ENCODE measurements at places on chromosomes 11 and 22. TPM values are rescaled to one million over a fixed set of nuclear protein-coding genes. Genes with fewer than 3 reads are reported as not detected.

OVOL1 gene
- total RNA-seq, result not detected

- DNase-seq, result no peak
Observed at GRCh38 chr11:70302419-70302752, 31.9 kb downstream of the PPFIA1 start.

GRCh38 chr22:43627485-43628213 lies 184.5 kb downstream of the EFCAB6 start:
- DNase-seq, result no peak

DNA sequence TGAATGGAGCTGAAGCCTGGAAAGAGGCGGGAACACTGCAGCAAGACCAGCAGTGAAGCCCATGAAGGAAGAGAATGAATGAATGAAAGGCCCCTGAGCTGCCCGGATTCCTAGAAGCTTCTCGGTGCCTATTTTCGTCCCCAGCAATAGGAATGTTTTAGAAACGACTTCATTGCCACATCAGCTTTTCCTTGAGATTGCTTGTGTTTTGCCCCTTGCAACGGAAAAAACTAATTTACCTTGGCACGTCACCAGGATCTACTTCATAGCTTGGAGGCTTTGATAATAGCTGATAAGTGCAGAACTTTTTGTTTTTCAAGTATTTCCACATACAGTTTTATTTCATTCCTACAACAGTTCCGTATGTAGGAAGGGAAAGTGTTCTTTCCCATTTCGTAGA lies 248.9 kb upstream of the NARS2 start:
- DNase-seq, result no peak

DNA sequence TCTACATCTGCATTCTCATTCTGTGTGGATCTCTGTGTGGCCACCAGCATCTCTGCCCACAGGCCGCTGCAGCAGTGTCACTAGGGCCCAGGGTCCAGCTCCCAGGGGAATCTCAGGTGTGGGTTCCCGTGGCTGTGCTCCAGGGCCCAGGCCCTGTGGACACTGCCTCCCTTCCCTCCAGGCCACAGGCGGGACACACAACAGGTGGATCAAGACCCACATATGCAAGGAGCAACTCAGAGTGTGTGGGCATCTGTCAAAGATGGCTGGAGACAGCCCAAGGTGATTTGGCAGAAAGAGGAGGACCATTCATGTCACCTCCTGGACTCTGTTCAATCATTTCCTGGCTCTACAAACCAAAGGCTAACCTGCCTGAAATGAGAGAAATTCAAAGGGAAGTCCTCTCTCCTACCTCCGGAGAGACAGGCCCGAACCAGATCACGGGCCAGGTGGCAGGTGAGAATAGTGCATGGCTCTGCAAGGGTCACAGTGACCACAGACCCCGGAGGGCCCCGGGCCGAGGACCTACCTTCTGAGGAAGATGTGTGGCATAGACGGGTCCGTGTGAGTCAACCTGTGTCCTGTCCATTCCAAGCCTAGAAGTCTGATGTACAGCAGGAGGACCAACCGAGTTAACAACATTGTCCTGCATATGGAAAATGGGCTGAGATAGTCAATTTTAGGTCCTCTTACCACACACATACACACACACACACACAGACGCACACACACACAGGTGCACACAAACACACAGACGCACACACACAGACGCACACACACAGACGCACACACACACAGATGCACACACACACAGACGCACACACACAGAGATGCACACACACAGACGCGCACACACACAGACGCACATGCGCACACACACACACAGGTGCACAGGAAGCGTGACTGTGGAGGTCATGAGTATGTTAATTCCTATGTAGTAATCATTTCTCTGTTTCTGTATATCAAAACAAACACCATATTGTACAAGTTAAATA lies 1068.5 kb downstream of the BRD1 start:
- DNase-seq, result no peak

- DNase-seq, result no peak
Observed at GRCh38 chr11:114150671-114151070, 91.2 kb downstream of the ZBTB16 start.

GRCh38 chr11:9569588-9570164 lies 3.8 kb upstream of the WEE1 start:
- DNase-seq, result no peak

COMMD9 gene
- total RNA-seq, result 94.4 TPM

GLYATL2 gene
- total RNA-seq, result 14.5 TPM

CSRP3 gene
- total RNA-seq, result not detected

GRCh38 chr11:124753205-124753604 lies 1.1 kb upstream of the VSIG2 start:
- DNase-seq, result no peak

- no peak for DNase-seq
Observed at GRCh38 chr11:12060385-12060985, 49.9 kb upstream of the MICAL2 start.

CARNS1 gene
- 0.22 TPM for total RNA-seq

DNA sequence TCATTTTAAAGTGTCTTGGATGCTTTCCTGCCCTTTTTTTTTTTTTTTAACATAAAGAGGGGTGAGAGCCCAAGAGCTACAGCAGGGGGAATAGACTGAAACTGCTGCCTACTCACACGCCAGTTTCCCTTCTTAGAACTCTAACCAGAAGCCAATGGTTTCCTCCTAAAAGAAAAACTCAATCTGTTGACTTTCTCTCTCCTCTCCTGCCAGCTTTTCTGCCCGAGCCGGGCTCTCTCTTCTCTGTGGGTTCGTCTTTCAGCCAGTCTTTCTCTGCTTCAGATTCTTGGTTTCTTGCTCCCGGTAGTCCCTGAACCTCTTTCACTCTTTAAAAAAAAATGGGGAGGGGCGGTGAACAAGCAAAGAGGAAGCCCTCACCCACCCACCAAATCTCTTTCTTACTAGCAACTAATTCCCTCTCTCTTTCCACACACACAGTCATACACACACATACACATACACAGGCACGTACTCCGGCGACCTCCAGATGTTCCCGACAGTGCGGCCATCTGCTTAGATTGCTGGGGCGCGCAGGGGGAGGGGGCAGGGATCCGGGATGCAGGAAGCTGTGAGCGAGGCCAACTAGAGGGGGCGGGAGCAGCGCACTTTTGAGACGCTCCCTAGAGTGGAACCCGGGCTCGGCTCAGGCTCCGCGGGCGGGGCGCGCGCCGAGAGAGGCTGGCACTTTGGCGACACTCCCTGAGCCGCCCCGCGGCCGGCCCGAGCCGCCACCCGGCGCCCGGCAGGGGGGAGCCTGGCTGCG lies 444 bp upstream of the TSKU start:
- peak; percentile 87 for DNase-seq

GRAMD1B gene
- total RNA-seq, result 41.5 TPM

CLTCL1 gene
- 5.8 TPM for total RNA-seq

DNA sequence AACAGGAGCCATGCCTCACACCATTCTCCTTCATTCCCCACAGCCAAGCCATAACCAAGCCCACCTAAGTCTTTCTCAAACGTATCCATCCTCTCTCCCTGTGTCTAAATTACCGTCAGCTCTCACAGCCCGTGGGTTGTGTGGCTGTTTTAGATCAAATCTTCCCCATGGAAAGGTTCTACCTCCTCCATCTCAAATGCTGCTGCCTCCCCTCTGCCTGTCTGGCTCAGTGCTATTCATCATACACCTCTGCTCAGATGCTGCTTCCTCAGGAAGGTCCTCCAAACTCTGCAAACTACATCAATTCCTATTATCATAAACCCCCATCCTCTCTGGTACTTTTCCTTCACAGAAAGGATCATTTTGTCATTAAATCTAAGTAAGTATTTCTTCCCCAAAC lies 15.1 kb downstream of the NFRKB start:
- no peak for DNase-seq

GRCh38 chr11:127806501-127806900 lies 780.9 kb downstream of the ETS1 start:
- DNase-seq, result no peak

OR52I1 gene
- not detected for total RNA-seq

DNA sequence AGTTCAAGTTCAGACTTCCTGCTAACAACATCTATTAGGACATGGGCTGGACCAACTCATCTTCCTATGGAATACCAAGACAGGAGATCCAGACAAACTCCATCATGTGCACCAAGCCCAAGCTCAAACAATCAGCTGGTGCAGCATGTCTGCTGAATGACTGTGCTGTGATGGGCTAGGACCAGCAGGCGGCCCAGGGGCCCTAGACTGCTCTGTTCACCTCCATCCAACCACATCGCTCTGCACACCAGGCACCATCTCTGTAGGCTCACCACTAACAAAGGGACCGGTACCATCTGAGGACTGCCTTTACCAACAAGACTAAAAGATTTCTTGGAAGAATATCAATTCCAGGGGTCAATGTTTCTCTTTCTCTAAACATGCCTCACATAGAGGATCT lies 10.3 kb downstream of the BRD1 start:
- no peak for DNase-seq

HTATIP2 gene
- 85.0 TPM for total RNA-seq

DNA sequence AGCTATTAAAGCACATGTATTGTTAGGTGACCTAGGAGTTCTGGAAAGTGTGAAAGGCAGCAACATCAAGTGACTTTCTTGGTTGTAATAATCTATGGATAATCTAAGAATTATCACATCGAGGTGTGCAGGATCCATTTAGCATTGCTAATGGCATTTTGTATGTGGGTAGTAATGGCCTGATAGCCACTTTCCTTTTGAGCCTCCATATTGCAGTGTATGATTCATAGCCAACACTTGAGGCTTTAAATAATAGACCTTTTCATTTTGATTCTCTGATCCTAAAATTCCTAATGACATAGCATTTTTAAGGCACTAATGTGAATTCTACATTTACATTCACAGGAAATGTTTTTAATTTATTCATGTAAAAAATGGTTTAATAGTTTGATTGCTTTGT lies 759.4 kb downstream of the NELL1 start:
- no peak for DNase-seq

CRYBB3 gene
- not detected for total RNA-seq

GRCh38 chr11:77311701-77312100 lies 10.2 kb upstream of the GDPD4 start:
- DNase-seq, result no peak

- no peak for DNase-seq
Observed at GRCh38 chr22:50072714-50073538, 12.3 kb downstream of the MLC1 start.

GRCh38 chr22:41245917-41246499 lies 5.3 kb upstream of the CHADL start:
- no peak for DNase-seq

GRCh38 chr22:24772493-24773220 lies 1.9 kb downstream of the PIWIL3 start:
- peak; percentile 37 for DNase-seq

- peak; percentile 44 for DNase-seq
Observed at GRCh38 chr11:10599388-10600175, 31.1 kb upstream of the LYVE1 start.

GRCh38 chr11:60158636-60159035 lies 24.2 kb downstream of the MS4A6A start:
- no peak for DNase-seq

GRCh38 chr22:25482091-25482760 lies 82.2 kb upstream of the GRK3 start:
- no peak for DNase-seq

- DNase-seq, result no peak
Observed at GRCh38 chr11:2587132-2587930, 112.5 kb downstream of the KCNQ1OT1 start.

DNA sequence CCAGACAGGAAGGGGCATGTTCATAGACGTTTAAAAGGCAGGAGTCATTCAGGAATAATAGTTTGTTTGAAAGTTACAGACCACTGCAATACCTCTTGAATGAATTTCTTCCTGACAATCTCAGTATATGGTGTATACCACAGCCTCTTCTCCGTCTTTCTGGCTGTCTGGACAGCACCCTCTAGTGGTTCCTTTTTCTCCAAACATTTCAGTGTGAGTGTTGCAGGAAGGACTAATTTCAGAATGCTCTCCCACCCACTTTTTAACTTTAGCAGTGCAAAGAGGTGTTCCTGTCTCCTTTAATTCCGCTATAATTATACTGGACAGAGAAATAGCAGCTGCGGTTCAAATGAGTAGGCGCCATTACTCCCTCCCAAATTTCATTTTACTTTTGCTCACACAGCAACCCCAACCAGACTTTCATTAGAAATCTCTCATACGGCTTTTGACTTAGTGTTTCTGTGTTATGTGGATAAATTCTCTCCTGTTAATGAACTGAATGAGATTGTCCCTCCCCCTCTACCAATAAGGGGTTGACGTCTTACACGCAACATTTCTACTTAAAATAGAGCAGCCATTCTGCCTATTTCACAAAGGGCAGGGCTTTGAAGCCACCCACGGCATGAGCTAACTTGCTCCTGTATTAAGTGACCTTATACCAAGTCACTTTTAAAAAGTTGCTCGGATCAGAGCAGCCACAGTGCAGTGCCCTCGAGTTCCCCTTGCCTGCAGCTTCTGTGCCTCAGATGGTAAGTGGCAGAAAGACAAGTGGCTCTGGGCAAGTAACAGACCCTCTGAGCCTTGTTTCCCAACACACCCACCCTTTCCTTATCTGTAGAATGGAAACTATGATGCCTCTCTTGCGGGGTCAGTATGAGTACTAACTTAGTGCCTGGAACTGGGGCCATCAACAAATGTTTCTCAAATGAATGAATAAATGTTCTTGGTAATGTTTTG lies 368.6 kb downstream of the OPCML start:
- DNase-seq, result peak; percentile 42

- peak; percentile 95 for DNase-seq
Observed at GRCh38 chr11:67630228-67630942, 648 bp upstream of the NUDT8 start.

OR10A2 gene
- total RNA-seq, result not detected

CELSR1 gene
- 11.8 TPM for total RNA-seq

NNMT gene
- total RNA-seq, result 76.6 TPM

DNA sequence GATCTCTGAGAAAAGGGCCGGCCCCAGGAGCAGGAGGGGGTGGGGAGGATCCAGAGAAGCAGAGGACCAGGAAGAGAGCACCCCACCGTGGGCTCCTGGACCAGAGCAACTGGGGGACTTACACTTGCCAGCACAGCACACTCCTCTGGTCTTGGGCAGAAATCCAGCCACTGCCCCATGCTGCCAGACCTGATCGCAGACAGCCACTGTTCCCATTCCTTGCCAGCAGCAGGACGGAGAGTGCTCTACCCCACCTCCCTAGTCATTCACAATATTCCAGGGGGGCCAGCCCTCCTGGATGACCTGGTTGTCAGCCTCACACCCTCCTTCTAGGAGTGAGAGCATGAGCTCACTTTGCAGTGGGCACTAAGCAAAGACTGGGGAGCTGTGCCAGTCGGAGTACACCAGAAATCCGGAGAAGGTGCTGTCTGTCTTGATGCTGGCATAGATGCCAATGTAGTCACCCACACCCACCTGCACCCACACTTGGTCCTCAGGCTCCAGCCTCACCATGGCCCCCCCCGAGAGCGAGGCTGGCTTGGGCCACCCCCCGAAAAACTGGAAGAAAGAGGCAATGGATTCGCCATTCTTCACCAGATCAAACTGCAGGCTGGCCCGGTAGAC lies 1.6 kb downstream of the C1QTNF5 start:
- DNase-seq, result no peak

DNA sequence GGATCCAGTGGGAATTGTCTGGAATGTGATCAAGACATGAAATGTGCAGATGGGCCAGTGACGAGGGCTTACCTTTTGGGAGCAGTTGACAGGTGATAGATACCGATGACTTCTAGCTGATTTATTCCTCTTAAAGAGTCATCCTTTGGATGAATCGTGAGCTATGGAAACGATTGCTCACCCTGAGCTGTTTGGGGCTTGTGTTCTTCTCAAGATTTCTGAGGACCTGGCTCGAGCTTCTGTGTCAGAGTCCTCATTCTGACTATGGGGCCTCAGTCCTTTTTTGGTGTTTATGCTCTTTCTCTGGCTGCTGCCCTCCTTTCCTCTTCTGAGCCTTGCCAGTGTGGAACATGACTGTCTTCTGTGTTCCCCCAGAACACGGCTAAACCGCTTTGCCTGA lies 11.9 kb upstream of the AMPD3 start:
- no peak for DNase-seq
